ENCODE measurements at places on chromosomes 6 and 20. TPM values are rescaled to one million over a fixed set of nuclear protein-coding genes. Genes with fewer than 3 reads are reported as not detected.

The ERVFRD-1 gene
- total RNA-seq = 0.05 TPM

The XPO5 gene
- 18.4 TPM for total RNA-seq

The EMILIN3 gene
- total RNA-seq = 2.3 TPM

The SSTR4 gene
- not detected for total RNA-seq

The CCN5 gene
- total RNA-seq = 210 TPM

The POM121L2 gene
- not detected for total RNA-seq

The MMP24 gene
- total RNA-seq = 0.52 TPM

All from posterior vena cava (tissue), 2 donors.